NCI-H524 treated with DMSO at 0.1 percent for 48 hours (cell line): ENCODE measurements at places on chromosomes 12 and 14.

DNA sequence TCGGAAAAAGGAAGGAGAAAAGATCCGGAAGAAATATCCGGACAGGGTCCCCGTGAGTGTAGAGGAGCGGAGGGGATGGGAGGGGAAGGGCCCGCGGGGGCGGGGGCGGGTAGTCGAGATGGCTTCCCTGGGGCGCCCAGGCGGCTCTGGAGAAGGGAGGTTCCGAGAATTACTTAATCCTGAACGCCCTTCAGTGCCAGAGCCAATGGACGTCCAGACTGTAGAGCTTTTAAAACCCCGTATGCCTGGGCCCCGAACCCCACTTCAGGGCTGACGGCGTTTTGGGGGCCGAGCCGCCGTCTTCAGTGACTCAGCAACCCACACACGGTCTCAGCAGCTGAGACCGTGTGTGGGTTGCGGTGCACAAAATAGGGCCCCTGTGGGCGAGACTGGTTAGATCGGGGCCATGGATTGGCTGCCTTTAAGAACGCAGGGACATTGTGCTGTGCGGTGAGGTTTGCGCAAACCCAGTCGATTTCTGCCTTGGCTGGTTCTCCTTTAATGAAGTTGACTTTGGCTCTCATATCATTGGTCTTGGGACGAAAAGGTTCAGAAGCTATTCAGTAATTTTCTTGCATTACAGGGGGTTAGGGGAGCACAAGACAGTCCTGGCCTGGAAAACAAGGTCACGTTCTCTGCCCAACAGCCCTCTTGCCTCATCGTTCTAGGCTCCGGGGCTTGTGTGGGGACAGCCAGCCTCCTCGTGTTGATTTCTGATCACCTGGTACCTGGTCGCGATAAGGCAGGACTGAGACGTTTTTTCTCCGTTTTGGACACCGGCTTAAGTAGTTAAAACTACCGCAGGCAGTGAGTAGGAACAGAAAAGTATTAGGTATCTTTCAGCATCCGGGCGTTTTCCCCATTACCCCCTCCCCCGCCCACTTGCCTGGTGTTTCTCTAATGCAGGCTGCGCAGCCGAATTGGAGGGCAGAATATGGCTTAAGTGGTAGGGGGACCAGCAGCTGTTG lies 775 bp downstream of the GABARAPL1 start:
- DNase-seq: no peak

- no peak for DNase-seq
Observed at GRCh38 chr14:96486705-96487104, 15.5 kb upstream of the PAPOLA start.

- peak; percentile 9 for DNase-seq
Observed at GRCh38 chr14:100391724-100392123, 68.6 kb downstream of the SLC25A47 start.

DNA sequence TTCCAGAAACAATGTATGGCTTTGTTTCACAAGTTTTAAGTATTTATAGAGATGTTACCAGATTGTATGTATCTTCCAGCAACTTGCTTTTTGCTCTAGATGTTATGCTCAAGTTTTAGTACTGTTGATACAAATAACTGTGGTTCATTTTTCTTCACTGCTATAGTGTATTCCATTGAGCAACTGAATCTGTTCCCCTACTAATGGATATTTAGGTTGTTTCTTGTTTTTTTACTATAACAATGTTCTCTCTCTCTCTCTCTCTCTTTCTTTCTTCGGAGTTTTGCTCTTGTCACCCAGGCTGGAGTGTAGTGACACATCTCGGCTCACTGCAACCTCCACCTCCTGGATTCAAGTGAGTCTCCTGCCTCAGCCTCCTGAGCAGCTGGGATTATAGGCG lies 16.6 kb downstream of the HCAR2 start:
- no peak for DNase-seq
